Upper lobe of left lung (tissue), 6 donors: ENCODE measurements at places on chromosomes 1 and 21. TPM values are rescaled to one million over a fixed set of nuclear protein-coding genes. Genes with fewer than 3 reads are reported as not detected.

COL18A1 gene
- 56.1 TPM for total RNA-seq

PRKAA2 gene
- 0.78 TPM for total RNA-seq

TMEM201 gene
- total RNA-seq: 6.2 TPM

PAQR7 gene
- 7.3 TPM for total RNA-seq

CFHR1 gene
- total RNA-seq: not detected

INSRR gene
- total RNA-seq: not detected

- H3K4me1 ChIP-seq: peaks cover 25% of the 10 kb centered on the region
- H3K36me3 ChIP-seq: peaks cover 36% of the 10 kb centered on the region
- H3K27ac ChIP-seq: no peak overlapping the region
- H3K4me3 ChIP-seq: no peak overlapping the region
- H3K27me3 ChIP-seq: no peaks in the 10 kb centered on the region
- DNase-seq: peak; percentile 72
Observed at GRCh38 chr1:154469844-154470560, 32.0 kb upstream of the TDRD10 start.

- no peaks in the 10 kb centered on the region for H3K27me3 ChIP-seq
- no peak overlapping the region for H3K4me3 ChIP-seq
- peaks cover 3% of the 10 kb centered on the region for H3K4me1 ChIP-seq
Observed at GRCh38 chr1:225980005-225980836, 18.9 kb downstream of the SDE2 start.
